ENCODE measurements at places on chromosomes 16 and 17. TPM values are rescaled to one million over a fixed set of nuclear protein-coding genes. Genes with fewer than 3 reads are reported as not detected.

The NGFR gene
- under 0.01 TPM for total RNA-seq

The GNAO1 gene
- 1.3 TPM for total RNA-seq

The KRTAP4-9 gene
- total RNA-seq, result not detected

The CRYM gene
- 0.32 TPM for total RNA-seq

DNA sequence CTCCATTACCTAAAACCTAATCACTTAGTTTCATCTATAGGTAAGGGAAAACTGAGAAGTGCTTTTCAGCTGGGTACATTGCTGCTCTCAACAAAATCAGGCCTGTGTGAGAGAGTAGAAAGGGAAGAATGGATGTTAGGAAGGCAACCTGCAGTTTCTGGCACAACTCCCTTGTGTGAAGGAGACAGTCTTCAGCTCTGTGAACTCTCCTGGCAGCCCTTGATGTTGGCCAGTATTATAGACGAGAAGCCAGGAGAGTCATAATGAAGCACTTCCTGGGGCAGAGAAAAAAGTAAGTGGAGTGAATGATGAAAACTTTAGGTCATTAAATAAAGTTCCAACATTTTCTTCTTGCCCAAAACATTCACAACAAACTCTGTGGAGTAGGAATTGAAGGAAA, 260.1 kb downstream of the IRX3 start:
- DNase-seq, result no peak

DNA sequence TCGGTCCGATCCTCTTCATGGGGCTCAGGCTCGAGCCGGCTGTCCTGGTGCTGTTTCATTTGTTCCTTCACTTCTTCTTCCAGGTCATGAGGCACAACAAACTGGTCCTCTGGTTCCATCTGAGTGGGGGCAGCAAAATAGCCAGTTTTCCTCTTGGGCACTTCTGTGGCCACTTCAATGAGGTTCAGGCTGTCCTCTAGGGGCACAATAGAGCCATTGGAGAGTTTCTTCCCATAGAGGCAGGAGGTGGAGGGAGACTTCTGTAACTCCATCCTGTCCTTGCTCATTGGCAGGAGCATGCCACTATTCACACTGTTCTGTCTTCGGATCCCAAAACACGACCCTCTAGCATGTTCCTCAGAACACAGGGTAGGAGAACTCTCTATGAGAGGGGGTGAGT, 22.9 kb downstream of the MARVELD3 start:
- DNase-seq, result no peak

DNA sequence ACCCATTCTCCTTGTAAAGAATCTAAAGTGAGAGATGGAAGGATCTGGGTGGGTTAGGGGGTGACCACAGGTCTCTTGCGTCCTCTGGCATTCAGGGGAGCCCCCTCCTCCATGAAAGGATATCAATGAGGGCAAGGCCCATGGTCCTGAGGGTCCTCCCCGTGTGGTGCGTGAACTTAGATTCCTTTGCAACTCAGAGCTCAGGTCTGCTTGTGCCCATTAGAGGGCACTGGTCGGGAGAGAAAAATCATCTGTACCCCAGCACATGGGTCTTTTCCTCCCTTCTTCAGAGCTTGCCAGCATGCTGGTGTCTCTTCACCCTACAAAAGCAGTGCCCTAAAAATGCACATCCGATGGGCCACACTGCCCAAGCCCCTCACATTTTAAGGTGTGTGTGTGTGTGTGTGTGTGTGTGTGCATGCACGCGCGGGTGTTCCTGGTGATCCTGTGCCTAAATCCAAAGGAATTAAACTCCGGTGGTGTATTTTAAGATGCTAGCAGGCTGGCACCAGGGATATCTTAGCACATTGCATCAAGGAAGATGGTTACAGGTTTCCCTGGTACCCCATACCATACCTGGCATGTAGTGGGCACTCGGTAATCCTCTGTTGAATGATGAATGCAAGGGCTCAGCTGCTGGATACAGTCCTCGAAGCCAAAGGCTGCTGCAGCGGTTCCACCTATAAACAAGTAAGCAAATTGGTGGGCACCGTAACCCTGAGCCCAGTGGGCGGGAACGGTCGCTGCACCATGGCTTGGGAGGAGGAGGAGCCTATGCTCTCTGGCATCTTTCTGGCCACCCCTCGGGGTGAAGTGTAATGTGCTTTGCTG, 4.7 kb downstream of the C1QTNF1 start:
- DNase-seq, result no peak

DNA sequence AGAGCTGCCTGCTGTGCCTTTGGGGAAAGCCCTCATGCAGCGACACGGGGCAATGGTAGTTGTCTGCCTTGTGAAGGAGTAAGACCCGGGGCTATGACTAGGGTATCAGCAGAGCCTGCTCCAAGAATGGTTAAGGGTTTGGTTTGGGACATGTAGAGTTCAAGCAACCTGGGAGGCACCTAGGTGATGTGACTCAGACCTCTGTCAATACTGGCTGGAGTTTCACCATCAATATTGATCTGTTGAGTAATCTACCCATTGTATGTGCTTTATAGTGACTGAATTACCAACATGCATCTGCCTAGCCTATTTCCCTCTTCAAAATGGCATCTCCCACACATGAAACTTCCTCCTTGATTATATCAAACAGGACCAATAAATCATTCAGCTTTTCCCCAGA, 398.4 kb upstream of the HSBP1 start:
- DNase-seq, result no peak

GRCh38 chr16:27414788-27415431, 12.9 kb downstream of the IL21R start:
- DNase-seq, result no peak

DNA sequence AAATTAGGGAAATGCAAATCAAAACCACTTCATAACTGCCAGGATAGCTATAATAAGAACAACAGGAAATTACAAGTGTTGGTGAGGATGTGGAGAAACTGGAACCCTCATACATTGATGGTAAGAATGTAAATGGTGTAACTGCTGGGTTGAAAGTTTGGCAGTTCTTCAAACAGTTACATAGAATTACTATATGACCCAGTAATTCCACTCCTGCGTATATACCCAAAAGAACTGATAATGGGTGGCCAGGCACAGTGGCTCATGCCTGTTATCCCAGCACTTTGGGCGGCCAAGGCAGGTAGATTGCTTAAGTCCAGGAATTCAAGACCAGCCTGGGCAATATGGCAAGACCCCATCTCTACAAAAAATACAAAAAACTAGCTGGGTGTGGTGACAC, 4.5 kb upstream of the CMTM4 start:
- no peak for DNase-seq

DNA sequence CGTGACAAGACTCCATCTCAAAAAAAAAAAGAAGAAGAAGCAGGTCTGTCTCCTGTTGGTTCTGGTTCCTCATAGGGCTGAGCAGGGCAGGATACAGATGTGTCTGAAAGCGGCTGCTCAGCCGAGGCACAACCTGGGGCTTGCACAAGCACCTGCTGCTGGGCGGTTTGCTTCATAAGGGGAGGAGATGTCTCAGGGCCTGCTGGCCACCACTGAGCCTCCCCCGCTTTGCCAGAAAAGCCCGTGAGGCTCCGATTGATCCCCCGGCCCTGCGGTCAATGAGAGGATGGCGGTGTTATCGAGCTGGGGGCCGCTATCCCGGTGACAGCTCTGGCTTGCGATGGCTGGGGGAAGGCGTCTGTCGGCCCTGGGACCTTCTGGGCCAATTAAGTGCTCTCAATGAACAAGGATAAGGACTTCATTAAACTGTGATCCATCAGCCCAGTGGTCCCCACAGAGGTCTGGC, 162.0 kb downstream of the SDK2 start:
- DNase-seq, result no peak

- DNase-seq, result no peak
Observed at GRCh38 chr17:71004413-71004812, 835.1 kb downstream of the KCNJ2 start.
